NCI-H2029 (cell line): ENCODE measurements at places on chromosomes 3 and 15.

- no peak for DNase-seq
Observed at GRCh38 chr3:132735589-132735988, 13.4 kb upstream of the NPHP3 start.

DNA sequence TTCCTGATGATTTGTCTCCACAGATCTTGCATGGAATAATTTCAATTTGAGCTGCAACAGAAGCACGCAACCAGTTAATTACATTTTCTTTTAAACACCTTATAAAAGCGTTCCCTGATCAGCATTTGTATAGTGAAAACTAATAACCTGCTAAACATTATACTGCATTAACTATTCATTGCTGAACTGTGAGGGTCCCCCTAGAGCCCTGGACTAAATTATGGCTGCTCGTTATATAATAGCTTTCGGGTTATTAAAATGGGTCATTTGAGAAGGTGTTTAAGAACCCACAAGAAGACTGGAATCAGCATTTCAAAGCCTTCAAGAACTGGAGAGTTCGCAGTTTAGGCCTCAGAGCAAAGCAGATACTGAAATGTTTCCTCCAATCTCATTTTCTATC lies 52.9 kb upstream of the ICE2 start:
- DNase-seq: no peak

DNA sequence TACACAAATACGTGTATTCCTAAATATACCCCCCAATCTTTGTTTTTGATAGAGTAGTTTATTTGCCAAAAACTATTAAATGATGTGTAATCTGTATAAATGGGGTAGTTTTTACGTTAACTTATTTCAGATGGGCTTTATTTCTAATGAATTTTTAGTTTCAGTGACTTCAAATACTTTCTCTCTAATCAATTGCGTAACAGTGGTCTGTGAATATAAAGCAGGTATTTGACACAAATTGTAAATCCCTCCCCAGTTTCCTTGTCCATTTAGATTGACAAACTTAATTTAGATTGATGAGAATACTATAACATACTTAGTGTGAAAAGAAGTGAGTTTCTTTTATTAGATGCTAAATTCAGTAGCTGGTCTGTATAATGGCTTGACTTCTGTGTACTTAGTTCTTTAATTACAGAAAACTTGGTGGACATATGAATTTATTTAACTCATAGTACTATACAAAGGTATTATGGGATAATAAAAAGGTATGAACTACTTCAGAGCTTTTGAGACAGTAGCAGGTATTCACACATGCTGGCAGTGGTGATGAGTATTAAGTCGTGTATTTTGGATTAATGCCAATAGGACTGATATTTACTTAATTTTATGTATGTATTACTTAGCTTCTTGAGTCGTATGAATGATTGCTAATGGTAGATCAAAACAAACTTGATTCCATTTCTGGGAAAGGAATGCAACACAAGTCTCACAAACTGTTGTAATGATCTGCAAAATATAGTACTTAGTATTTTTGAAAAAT lies 81.6 kb downstream of the STT3B start:
- peak; percentile 62 for DNase-seq

- no peak for DNase-seq
Observed at GRCh38 chr15:31353931-31354330, 27.3 kb downstream of the KLF13 start.

GRCh38 chr15:85005319-85005718 lies 23.7 kb downstream of the PDE8A start:
- DNase-seq: no peak

DNA sequence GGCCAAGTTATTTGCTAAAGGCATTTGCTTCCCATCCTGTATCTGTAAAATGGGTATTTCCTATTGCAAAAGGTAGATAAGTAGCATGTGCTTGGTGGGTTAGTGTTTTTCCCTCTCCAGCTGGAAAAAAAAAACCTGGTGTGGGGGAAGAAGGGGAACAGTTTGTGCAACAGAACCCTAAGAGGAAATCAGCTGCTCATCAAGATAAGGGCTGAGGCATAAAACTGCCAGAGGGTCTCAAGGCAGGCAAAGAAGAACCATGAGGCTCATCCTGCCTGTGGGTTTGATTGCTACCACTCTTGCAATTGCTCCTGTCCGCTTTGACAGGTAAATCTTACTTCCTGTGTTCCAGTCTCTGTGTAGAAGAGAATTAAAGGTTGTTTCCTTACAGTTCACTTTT lies at the start of gene CPA3:
CPA3 (plus strand) TSS at position 248 of the 400 bp plus-strand sequence; CDS start at position 260, 12 bp downstream.
- DNase-seq: no peak

DNA sequence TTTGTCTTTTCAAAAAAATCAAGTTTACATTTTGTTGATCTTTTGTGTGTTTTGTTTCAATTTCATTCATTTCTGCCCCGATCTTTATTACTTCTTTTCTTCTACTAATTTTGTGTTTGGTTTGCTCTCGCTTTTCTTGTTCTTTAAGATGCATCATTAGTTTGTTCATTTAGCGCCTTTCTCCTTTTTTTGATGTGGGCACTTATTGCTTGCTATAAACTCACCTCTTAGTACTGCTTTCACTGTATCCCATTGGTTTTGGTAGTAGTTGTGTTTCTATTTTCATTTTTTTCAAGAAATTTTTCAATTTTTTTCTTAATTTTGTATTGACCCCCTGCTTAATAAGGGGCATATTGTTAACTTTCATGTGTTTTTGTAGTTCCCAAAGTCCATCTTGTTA lies 34.4 kb downstream of the PRKCI start:
- no peak for DNase-seq
